ENCODE measurements at places on chromosomes 1 and 21. TPM values are rescaled to one million over a fixed set of nuclear protein-coding genes. Genes with fewer than 3 reads are reported as not detected.

Gene C1orf115
- total RNA-seq: 1.1 TPM

Gene SPATA1
- total RNA-seq: not detected

Gene FCRL5
- total RNA-seq: 0.09 TPM

Gene SPRR2E
- total RNA-seq: 591 TPM

Gene S100A8
- 17,245 TPM for total RNA-seq
